ENCODE measurements at places on chromosomes 16 and 17.

DNA sequence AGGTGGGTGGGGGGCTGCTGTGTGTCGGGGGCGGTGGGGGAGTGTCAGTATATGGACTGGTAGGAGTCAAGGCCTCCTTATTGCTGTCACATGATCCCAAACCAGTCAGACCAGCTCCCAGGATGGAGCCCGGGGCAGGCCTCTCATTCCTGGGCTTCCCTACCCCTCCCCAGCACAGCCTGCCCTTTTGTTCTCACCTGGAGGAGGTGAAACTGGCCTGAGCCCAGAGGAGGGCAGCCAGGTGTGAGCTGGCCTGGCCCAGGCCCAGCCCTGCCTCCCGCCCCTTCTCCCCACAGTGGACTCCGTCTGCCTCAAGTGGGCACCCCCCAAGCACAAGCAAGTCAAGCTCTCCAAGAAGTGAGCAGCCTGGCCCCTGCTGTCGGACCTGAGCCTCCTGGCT, 4.6 kb downstream of the PRSS8 start:
- peak; percentile 35 for DNase-seq

GRCh38 chr16:56774016-56774680, 44.2 kb downstream of the NUP93 start:
- no peak for DNase-seq

DNA sequence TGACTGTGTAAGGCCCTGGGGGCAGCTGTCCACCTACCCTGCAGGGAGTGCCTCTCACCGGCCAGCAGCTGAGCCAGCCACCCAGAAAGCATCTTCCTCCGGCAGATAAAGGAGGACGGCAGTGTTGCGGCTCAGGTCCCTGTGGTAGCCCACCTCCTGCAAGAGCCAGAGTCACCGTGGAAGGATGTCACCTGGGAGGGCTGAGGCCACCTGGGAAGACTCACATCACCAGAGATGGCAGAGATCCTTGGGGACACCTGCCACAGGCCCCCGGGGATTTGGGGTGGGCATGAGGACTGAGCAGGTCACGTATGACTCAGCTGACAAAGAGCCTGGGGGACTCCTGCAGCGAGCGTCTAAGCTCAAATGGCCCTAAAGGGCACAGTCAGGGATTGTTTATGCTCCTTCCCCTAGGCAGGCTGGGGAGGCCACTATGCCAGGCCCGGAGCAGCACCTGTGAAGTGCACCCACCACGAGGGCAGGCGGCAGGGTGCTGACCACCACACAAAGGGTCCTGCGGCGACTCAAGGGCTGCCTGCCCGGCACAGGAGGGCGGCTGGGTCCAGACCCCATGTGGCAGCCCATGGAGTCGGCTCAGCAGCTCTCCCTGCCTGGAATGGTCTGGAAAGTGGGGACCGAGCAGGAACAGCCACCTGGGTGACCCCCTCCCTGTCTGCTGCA, 44.1 kb downstream of the TNFRSF13B start:
- no peak for DNase-seq

- DNase-seq: no peak
Measured at GRCh38 chr16:87947356-87948118, 3.7 kb upstream of the BANP start.

- DNase-seq: peak; percentile 9
Measured at GRCh38 chr17:81371910-81372760, 23.1 kb upstream of the BAHCC1 start.

DNA sequence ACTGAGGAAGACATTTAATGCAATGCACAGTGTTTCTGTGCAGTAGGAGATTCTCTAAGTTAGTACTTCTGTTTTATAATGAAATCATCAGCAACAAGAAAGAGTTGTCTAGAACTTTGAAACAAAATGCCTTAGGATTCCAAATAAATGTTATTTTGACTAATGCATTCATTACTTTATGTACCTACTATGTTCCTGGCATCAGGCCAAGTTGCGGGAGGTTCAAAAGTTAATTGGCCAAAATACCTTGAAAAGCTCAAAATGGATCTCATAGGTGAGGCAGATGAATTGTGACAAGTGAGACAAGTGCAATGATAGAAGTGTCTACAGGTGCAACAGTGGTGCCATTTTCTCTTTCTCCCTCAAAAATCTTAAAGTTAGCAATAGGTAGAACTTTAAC, 289.4 kb downstream of the TOX3 start:
- DNase-seq: no peak

DNA sequence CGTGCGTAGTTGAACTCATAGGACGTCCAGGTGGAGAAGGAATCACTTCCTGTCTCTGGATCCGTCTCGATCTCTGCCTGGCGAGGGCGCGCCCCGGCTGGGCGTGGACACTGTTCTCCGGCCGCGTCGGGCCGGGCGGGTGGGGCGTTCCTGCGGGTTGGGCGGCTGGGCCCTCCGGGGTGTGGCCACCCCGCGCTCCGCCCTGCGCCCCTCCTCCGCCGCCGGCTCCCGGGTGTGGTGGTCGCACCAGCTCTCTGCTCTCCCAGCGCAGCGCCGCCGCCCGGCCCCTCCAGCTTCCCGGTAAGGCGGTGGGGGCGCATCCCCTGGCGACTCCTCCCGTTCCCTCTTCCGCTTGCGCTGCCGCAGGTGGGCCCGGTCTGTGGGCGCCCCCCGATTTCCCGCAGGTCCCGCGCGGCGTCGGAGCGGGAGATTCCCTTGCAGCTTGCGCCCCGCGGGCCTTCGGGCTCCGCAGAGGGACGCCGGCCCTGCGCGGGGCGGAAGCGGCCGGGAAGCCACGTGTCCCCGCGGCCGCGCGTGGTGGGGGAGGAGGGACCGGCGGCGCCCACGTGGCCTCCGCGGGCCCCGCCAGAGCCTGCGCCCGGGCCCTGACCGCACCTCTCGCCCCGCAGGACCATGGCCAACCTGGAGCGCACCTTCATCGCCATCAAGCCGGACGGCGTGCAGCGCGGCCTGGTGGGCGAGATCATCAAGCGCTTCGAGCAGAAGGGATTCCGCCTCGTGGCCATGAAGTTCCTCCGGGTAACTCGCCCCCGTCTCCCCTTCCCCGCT, at the start of gene NME2:
Gene NME2 (plus strand): TSS at position 214 of the 789 bp plus-strand sequence. CDS start 420 bp downstream, at position 634.
- peak; percentile 91 for DNase-seq

DNA sequence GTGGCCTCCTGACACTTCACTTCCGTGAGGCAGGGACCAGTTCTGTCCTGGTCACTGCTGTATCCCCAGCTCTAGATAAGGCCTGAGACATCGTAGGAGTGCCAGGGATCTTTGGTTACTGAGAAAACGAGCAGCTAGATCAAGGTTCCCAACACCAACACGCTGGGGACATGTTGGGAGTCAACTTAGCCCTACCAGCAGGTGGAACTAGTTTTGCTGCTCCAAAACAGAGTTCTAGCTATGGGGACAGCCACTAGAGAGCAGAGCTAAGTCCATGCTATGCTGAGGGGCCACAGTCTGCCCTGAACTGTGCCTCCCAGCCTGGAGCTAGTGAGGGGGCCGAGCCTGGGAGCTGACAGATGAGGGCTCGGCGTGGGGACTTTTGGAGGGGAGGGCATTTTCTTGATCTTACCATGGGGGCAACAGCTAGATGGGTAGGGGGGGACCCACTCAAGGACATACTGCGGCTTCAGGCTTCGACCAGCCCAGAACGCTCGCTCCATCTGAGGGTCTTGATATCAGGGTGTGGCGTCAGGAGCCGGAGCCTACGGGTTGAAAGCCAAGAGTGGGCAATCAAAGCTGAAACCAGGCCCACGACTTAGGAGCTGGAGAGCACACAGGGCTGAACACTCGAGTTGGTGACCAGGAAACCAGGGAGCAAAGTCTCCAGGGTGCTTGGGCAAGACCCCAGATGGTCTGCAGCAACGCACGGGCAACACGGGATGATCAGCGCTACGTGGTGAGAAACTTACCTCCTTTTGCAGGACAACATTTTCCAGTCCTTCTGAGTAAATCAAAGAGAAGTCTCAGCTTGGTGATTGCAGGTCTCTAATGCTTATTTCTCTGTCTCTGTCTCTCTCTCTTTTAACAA, 13.4 kb downstream of the SNX20 start:
- DNase-seq: no peak

GRCh38 chr16:3792472-3793012, 75.2 kb upstream of the TRAP1 start:
- DNase-seq: no peak

DNA sequence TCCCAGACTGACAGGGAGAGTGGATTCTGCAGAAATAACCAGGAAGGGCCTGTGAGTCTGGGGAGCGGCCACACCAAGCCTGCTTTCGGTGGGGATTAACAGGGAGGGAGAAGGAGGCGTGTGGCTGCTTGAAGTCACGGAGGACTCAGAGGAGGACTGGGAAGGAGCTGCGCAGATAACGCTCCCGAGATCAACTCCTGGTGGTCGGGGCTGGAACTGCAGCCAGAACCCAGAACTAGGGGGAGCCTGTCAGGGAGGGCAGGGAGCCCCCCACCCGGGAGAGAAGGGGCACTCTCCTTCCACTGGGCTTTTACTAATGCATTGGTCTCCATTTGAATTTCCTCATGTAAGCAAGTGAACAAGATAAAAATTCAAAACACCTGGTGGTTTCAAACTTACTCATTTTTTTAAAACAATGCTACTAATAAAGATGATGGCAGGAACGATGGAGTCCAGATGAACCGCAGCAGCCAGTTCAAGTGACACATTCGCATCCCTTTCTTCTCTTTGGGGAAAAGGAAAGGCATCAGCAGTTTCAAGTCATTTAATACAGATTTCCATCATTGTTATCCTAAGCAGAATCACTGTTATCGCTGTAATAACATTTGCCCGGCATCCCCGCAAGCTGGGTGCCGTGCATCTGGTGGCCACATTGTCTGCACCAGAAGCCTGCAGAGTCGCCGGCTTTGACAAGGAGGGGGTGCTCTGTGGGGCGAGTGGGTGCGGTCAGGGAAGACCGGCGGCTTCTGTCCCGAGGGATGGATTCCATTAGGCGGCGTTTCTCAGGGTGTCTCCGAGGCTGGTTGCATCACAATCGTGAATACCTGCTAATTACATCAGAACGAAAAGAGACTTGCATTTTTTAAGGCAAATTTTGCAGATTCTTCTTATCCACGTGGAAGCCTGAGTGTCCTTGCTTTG, 183.0 kb downstream of the FOXL1 start:
- peak; percentile 41 for DNase-seq

DNA sequence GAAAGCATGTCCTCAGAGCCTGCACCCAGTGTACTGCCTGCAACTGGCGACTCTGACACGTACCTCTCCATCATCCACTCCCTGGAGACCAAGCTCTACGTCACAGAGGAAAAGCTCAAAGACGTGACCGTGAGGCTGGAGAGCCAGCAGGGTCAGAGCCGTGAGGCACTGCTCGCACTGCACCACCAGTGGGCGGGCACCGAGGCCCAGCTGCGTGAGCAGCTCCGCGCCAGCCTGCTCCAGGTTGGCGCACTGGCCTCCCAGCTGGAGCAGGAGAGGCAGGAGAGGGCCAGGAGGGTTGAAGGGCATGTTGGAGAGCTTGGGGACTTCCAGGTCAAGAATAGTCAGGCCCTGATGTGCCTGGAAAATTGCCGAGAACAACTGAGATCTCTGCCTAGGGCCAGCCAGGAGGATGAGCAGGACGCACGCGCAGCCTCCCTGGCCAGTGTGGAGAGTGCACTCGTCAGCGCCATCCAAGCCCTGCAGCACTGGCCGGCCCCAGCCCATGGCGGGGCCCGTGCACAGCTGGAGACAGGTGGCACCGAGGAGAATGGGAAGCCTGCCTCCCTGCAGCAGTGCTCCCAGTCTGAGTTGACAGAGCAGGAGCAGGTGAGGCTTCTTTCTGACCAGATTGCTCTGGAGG, 40.3 kb downstream of the PLD6 start:
- DNase-seq: no peak

GRCh38 chr16:51532551-51532950, 381.5 kb upstream of the SALL1 start:
- DNase-seq: no peak

DNA sequence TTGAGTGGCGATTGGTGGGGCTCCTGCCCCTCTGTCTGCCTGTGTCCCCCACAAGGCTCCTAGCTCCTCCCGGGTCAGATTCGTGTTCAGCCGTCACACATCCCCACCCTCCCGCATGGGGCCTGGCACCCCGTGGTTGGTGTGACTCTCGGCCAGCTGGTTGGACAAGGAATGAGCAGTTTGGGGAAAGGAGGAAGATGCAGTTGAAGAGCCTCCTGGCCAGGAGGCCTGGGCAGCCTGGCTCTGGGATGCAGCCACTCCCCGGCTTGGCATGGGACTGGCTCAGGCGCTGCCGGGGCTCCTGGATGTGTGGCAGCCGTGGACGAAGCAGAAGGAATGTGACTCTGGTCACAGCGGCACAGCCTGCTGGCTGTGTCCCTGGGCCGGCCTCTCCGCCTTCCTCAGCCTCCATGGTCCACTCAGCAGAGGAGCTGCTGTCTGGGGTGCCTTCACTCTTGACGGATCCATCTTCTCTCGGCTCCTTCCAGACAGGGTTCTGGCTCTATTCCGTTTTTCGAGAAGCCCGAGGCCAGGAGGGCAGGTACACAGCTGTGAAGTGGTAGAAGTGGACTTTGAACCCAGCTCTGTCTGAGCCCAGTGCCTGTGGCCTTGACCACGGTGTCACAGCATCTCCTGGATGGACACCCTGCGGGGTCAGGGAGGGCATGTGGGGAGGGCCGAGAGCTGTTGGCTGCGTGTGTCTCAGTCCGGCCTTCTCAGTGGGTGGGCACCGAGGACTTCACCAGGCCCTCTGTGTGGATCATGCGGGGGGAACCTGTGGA, 2.1 kb downstream of the TRAF7 start:
- DNase-seq: no peak

DNA sequence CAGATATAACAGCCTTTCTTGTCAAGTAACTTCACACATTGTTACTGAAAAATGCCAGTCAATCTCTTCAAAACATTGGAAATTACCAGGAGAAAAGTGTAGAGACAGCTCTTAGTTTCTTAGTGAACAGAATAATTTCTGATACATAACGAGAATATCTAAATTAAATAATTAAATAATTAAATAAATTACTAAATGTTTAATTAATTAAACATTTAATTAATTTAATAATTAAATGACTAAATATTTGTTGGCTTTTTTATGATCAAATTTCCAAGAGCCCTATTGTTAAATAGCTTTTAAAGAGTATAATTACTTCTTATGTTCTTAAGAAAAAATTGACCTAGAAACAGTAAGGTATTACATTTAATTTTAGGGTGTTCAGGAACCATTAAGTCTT, 129.6 kb downstream of the SSH2 start:
- DNase-seq: no peak

- DNase-seq: no peak
Measured at GRCh38 chr16:84690088-84690819, 9.5 kb upstream of the USP10 start.

DNA sequence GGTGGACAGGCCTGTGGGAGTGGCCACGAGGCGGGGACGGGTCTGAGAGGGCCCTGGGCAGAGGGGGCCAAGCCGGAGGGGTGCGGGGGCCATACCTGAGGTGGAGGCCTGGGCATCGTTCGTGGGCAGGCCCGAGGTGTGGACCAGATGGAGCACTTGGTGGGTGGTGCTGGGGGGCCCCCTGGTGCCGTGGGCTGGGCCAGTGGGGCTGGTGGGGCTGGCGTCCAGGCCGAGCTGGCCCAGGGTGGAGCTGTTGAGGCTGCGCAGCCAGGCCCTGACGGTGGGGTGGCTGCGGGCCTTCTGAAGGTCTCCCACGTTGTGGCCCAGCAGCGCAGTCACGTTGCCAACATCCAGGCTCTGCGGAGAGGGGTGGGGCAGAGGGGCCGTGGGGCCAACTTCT, 9.4 kb downstream of the MSLN start:
- DNase-seq: no peak

All from LoVo (cell line).